ENCODE measurements at places on chromosomes 7 and 10. TPM values are rescaled to one million over a fixed set of nuclear protein-coding genes. Genes with fewer than 3 reads are reported as not detected.

RASSF4 gene
- total RNA-seq: 1.6 TPM

RNF148 gene
- not detected for total RNA-seq

TRPV6 gene
- not detected for total RNA-seq

STEAP1 gene
- 16.0 TPM for total RNA-seq

HMX2 gene
- total RNA-seq: 0.13 TPM
